Effector memory CD8-positive, alpha-beta T cell (primary cell): ENCODE measurements at places on chromosomes 2 and 18.

DNA sequence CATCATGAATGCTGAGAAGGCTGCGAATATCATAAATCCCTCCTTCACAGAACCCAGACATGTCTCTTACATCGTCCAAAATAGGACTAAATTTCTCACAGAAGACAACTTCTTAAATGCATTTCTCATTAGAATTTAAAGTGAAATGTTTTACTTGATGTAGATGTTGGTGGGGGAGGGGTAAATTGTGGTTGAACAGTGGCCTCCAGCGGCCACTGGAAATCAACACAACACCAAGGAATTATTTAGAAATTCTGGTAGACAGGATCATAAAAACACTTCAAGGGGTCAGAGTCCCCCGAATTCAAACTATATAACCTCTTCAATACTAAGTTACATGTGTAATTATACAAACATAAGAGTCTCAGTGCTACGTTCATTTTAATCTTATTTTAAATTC is 135.9 kb downstream of the ABCA12 start:
- DNase-seq: no peak

GRCh38 chr2:142866426-142866825 is 11.0 kb upstream of the KYNU start:
- DNase-seq: no peak

DNA sequence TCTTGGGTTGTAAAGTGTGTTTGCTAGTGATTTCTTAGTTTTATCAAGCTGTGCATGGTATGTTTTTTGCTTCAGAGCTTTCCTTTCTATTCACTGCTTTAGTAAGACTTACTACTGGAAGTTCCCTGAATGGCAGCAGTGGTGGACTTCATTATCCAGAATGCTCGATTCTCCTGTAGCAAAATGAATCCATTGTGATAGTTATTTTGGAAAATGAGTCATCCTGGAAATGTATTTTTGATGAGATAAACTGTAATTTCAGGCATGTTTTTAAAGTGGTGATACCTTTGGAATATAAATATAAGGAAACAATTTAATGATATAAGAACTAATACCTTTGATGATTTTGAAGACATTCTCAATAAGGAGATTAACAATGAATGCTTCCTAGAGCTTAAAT is 387.1 kb downstream of the PTPRM start:
- no peak for DNase-seq

DNA sequence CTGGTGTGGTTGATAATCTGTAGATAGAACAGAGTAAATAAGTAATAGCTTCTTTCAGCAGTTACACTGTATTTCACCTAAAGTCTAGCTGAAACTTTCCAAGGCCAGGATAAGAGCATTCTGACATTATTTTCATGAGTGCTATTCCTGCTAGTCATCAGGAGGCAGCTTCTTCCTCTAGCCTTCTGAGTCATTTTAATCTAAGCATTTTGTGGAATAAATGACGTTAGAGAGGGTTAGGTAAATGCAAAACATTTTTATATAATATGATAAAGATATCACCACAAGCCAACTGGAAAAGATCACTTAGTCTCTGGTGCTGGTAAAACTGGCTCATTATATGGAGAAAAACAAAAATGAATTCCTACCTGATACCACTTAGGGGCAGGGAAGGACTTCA is 138.5 kb downstream of the MEP1B start:
- DNase-seq: no peak

GRCh38 chr2:174561283-174561971 is 36.2 kb downstream of the WIPF1 start:
- no peak for DNase-seq

GRCh38 chr2:228535396-228535795 is 353.9 kb upstream of the SPHKAP start:
- DNase-seq: no peak

DNA sequence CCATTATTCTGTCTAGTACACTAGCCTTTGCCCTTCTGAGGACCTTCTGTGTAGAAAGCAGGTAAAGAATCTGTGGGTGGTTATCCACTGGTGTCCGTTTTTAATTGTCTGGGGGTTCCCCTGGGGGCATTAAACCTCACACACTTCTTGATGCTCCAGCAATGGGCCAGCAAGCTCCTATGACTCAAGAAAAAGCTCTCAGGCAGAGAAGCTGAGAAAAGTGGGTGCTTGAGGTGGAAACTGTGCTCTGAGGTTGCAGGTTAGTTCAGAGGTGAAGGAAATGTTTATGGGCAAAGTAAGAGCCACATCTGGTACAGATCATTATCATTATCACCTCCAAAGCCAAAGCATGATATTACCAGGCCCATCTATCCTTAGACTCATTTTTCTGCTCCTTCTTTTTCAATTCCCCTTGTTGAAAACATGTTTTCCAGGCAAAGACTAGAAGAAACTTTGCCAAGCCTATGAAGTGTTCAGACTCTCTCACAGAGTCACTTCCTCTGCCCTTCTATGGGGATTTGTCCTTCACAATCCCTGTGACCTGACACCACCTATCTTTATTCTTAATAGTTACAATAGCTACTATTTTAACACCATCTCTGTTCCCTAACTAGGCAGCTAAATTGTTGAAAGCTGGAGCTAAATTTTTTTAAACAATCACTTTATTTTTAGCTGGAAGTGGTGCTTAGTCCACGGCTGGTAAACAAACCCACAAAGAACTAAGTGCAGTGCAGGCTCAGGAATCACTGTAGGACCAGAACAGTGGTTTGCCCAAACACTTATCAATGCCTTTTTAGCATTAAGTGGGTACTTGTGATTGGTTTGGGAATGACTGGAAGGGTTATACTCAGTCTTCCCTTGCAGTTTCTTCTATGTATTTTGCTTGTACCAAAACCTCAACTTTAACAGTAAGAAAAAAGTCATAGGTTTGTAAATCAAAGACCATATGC is 512.8 kb upstream of the POU3F3 start:
- DNase-seq: no peak

- no peak for DNase-seq
Observed at GRCh38 chr2:14256890-14257289, 375.6 kb upstream of the LRATD1 start.

GRCh38 chr2:239371726-239372686 is 28.8 kb downstream of the HDAC4 start:
- DNase-seq: no peak
